Foreskin keratinocyte (primary cell): ENCODE measurements at places on chromosomes 1 and 21. TPM values are rescaled to one million over a fixed set of nuclear protein-coding genes. Genes with fewer than 3 reads are reported as not detected.

PLK3 gene
- 34.2 and 35.6 TPM in 2 replicates for total RNA-seq

CCNL2 gene
- 68.6 and 76.6 TPM in 2 replicates for total RNA-seq

WNT3A gene
- 0.04 TPM in 1 of 2 replicates, not detected in the other for total RNA-seq

NOTCH2NLA gene
- total RNA-seq: 22.7 and 26.0 TPM in 2 replicates

OR10Z1 gene
- not detected in 2 replicates for total RNA-seq

MUTYH gene
- 18.3 and 22.0 TPM in 2 replicates for total RNA-seq

CELA2A gene
- total RNA-seq: not detected in 2 replicates

TMOD4 gene
- total RNA-seq: 0.65 and 0.88 TPM in 2 replicates

IQCC gene
- 3.8 and 4.8 TPM in 2 replicates for total RNA-seq

ZNF593OS gene
- total RNA-seq: not detected in 2 replicates

NBPF6 gene
- not detected in 2 replicates for total RNA-seq
